ENCODE measurements at places on chromosomes 7 and 10. TPM values are rescaled to one million over a fixed set of nuclear protein-coding genes. Genes with fewer than 3 reads are reported as not detected.
A peak's percentile ranks its signal among the peaks of the same experiment; 100 is the strongest.

DNA sequence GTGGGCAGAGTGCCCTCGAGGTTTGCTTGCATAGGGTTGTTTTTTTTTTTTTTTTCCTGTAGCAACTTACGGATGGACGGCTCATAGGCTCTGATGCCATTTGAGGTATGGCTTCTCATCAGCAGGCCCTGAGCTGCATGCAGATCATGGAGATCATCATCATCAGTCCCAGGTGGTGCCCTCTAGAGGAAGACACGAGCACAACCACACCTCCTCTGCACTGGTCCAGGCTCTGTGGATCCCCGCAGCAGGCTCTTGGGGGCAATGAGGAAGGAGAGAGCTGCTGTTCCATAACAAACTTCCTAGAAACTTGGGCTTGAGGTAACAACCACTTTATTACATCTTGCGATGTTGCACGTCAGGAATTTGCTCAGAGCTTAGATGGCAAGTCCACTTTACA, 132.7 kb upstream of the CXCL12 start:
- H3K36me3 ChIP-seq = no peaks in the 10 kb centered on the region
- no peaks in the 10 kb centered on the region for H3K27me3 ChIP-seq
- no peaks in the 10 kb centered on the region for H3K4me1 ChIP-seq
- H3K27ac ChIP-seq = no peak overlapping the region
- no peak for DNase-seq

DNA sequence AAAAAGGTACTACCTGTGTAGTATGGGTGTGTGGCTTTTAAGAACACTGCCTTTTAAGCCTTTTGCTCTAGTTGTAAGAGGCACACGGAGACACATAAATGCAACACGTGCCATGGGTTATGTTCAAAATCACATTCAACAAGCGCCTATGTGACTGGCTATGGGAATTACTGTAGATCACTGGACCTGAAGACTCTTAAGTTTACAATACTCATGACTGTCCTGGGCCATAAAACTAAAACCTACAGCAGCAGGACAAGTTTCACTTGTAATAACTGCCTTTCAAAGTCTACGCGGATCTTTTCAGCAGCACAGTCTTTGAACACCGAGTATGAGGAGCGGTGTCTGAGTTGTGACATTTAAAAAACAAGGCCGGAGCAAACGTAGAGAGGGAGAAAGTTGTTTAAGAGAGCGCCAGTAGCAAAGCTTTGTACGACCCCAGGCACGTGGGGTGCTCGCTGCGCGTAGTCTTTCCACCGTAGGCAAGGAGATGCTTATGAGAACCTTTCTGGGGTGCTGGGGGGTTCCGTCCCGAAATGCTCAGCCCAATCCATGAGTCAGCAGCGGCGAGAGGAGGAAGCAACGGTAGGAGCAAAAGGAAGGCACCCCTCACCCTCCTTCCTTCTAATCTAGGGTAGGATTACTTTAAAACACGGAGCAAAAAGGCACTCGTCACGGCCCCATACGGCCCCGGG, 662 bp downstream of the DNAJC2 start:
- H3K36me3 ChIP-seq = peaks cover 3% of the 10 kb centered on the region
- H3K27me3 ChIP-seq = no peaks in the 10 kb centered on the region
- H3K4me3 ChIP-seq = peak overlapping the region; percentile 90
- H3K27ac ChIP-seq = peak overlapping the region; percentile 90
- peaks cover 3% of the 10 kb centered on the region for H3K4me1 ChIP-seq

DNA sequence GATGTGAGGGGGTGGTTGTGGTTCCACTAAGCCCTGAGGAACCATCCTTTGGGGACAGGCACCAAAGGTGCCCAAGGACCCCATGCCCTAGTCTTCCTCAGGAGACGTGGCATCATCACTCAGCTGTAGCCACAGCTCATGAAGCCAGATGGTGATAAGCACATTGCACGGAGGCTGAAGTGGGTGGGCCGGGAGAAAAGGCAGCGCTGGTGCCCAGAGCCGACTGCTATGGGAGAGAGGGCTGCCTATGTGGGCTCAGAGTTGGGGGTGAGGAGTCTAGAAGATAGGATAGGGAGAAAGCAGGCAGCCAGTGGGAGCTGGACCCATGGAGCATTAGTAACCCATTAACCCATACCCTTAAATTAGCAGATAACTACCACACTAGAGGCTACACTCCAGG, 325.3 kb downstream of the RPS24 start:
- H3K4me1 ChIP-seq = no peaks in the 10 kb centered on the region
- no peak for DNase-seq
- H3K27me3 ChIP-seq = no peaks in the 10 kb centered on the region
- no peak overlapping the region for H3K27ac ChIP-seq

Gene KNDC1
- 21.0 TPM for total RNA-seq

DNA sequence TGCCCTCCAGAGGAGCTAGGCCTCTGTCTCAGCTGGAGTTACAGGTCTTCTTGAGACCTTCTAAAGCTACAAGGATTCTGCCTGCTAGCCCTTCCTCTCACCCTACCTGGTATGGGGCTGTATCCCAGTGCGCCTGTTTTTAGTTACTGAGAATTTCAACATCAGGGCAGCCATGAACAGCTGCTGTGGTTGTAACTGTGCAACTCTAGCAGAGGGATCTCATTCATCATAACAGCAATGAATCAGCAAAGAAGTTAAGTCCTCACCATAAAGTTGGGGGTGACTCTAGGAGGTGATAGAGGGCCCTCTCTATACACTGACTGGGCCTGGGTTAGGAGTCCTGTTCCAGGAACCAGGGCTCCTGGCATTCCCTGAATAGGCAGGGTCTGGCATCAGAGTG, 14.0 kb upstream of the CDH23 start:
- H3K27ac ChIP-seq = no peak overlapping the region
- no peaks in the 10 kb centered on the region for H3K27me3 ChIP-seq
- no peaks in the 10 kb centered on the region for H3K36me3 ChIP-seq
- no peaks in the 10 kb centered on the region for H3K4me1 ChIP-seq
- DNase-seq = no peak
- H3K4me3 ChIP-seq = no peak overlapping the region

- DNase-seq = no peak
- H3K27me3 ChIP-seq = no peaks in the 10 kb centered on the region
- H3K4me3 ChIP-seq = no peak overlapping the region
- peak overlapping the region; percentile 75 for H3K27ac ChIP-seq
These were observed 98.4 kb downstream of the PIP4K2A start for GRCh38 chr10:22615819-22616499.

Gene ZNF735
- not detected for total RNA-seq

Gene ZNF467
- 9.8 TPM for total RNA-seq

Gene ASZ1
- total RNA-seq = 0.40 TPM

Gene ZNF804B
- total RNA-seq = not detected

- H3K27ac ChIP-seq = no peak overlapping the region
- no peak overlapping the region for H3K4me3 ChIP-seq
- no peaks in the 10 kb centered on the region for H3K27me3 ChIP-seq
- no peaks in the 10 kb centered on the region for H3K36me3 ChIP-seq
- peak; percentile 32 for DNase-seq
These were observed 16.2 kb downstream of the SLC16A12 start for GRCh38 chr10:89518876-89519842.

GRCh38 chr10:119315128-119316001, 108.0 kb downstream of the GRK5 start:
- H3K4me1 ChIP-seq = peaks cover 12% of the 10 kb centered on the region
- no peaks in the 10 kb centered on the region for H3K36me3 ChIP-seq
- peak overlapping the region; percentile 40 for H3K27ac ChIP-seq
- no peak overlapping the region for H3K4me3 ChIP-seq

DNA sequence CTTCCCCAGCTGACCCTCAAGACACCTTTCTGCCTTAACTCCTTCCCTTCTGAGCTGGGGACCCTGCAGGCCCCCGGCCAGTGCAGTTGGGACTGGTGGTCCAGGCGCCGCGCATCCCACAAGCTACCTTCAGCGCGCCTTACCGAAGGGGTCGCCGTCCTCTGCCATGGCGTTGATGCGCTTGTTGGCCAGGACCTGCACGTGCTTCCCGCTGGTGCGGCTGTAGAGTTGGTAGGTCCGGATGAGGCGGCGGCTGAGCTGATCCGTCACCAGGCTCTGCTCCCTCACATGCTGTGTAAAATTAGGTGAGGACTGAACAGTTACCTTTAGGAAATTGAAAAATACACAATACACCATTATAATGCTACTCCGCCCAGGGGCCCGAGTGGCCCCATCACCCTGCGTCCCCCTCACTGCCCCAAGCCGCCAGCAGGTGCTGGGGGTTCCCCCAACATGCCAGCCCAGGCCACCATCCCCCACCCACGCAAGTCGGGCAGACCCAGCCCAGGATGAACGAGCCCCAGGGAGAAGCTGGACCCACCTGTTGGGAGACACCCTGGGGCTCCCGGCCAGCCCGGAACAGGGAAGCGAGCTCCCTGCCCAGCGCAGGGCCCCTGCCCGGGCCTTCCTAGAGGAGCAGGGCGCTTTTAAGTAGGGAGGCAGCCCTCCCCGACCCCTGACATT, 1.2 kb downstream of the FGF8 start:
- no peak for DNase-seq
- H3K36me3 ChIP-seq = no peaks in the 10 kb centered on the region
- H3K27ac ChIP-seq = no peak overlapping the region
- H3K4me3 ChIP-seq = no peak overlapping the region
- peaks cover 68% of the 10 kb centered on the region for H3K27me3 ChIP-seq

GRCh38 chr10:117086546-117086945, 51.5 kb downstream of the VAX1 start:
- no peak for DNase-seq
- H3K4me1 ChIP-seq = no peaks in the 10 kb centered on the region
- H3K27me3 ChIP-seq = no peaks in the 10 kb centered on the region

Gene MICALL2
- total RNA-seq = 70.6 TPM

DNA sequence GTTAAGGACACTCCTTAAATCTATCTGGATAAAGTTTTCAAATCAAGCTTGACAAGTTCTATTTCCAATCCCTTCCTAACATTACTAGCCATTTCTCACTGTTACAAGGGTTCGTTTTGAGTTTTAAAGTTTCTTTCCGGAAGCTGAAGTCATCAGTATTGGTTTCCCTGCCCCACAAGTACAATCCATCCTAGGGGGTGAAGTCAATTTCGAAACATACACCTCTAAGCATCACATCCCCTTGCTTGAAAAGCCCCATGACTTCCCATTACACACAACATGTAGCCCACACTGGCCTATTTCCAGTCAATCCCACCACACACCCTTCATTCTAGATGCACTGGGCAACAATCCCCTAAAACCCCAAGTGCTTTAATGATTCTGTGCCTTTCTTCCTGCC, 13.0 kb downstream of the DPY19L1 start:
- no peak overlapping the region for H3K27ac ChIP-seq
- H3K36me3 ChIP-seq = no peaks in the 10 kb centered on the region
- no peaks in the 10 kb centered on the region for H3K27me3 ChIP-seq
- no peaks in the 10 kb centered on the region for H3K4me1 ChIP-seq
- DNase-seq = no peak
- H3K4me3 ChIP-seq = no peak overlapping the region

- H3K27ac ChIP-seq = no peak overlapping the region
- DNase-seq = no peak
- H3K4me1 ChIP-seq = no peaks in the 10 kb centered on the region
These were observed 324.0 kb upstream of the POT1 start for GRCh38 chr7:125253452-125254190.

Gene PRKCQ
- 8.5 TPM for total RNA-seq

Data from lung (tissue), 17 donors.